ENCODE measurements at places on chromosomes 3 and 15.

- DNase-seq = no peak
Measured at GRCh38 chr3:95341314-95341713, 1278.5 kb downstream of the NSUN3 start.

- peak; percentile 21 for DNase-seq
Measured at GRCh38 chr3:171049861-171050444, 23.4 kb upstream of the SLC2A2 start.

DNA sequence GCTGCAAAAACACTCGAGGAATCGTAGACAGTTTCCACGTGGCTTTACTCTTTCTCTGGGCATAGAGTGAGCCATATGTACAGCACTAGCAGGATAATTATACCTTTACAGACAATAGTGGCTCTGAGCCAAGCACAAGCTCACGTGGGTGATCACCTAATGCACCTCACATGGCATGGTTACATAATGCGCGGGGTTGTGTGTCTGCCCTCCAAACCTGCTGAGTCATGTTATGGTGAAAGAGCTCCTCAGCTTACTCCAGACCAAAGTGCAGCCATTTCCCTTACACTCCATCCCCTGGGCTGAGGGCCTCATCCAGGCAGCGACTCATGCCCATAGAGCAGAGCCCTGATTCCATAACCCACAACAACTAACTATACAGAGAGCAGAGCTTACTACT is 1458.4 kb upstream of the CADM2 start:
- DNase-seq = no peak

DNA sequence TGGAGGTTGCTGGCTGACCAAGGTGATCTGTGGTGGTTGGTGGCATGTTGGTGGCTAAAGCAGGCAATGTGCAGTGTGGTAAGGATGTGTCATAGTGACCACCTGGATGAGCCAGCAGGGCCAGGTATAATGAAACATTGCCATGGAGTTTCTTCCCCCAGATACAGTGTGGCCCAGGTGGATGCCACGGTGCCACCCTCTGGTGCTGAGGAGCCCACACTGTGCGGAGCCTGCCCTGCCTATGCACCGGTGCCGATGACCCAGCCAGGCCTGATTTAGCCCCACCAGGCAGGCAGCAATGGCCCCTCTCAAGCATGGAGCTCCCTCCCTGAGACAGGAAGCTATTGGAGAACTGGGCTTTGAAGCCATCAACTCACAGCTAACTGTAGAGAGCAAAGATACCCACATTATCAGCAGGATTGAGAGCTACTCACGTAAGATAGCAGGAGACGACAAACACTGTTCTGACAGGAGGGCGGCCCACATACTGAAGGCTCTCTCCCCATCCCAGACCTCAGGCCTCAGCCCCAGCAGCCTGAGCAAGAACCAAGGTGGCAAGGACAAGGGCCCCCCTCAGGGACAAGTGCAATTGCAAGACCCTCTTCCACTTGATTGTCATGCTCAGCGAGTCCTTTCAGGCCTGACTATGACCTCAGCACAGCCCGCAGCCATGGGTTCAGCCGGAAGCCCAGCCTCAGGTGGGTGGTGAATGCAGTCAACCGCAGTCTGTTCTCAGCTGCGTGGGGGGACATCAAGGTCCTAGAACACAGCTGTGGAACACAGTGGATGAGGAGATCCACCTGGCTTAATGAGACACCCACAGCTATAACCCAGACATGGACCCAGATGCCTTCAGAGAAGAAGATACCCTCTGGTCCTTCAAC is 82.8 kb upstream of the CDV3 start:
- DNase-seq = peak; percentile 69

DNA sequence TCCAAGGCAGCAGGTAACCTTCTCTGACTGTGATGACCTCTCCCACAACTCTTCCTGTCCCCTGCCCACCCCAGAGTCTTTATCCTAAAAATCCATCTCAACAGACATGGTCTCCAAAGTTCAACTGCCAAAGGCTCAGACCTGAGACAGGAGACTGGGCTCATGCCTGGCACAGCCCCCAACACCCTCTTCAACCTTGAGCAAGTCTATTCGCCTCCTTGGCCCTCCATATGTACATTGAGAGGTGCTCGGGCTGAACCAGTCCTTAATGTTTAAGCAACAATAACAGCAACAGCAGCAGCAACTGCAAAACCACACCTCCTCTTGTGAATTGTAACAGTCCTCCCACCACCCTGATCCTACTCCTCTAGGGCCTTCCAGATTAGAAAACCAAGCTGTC is 9.9 kb downstream of the FAM3D start:
- DNase-seq = no peak

DNA sequence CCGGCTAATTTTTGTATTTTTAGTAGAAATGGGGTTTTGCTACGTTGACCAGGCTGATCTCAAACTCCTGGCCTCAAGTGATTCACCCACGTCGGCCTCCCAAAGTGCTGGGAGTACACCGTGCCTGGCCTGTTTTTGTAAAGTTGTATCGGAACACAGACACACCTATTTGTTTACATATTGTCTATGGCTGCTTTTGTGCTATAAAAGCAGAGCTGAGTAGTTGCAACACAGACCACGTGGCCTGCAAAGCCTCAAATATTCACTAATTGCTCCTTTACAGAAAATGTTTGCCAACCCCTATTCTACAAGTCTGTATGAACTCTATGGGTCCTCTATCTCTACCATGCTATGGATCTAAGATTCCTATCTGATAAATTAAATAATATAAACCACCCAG is 175.5 kb downstream of the CADPS start:
- no peak for DNase-seq

DNA sequence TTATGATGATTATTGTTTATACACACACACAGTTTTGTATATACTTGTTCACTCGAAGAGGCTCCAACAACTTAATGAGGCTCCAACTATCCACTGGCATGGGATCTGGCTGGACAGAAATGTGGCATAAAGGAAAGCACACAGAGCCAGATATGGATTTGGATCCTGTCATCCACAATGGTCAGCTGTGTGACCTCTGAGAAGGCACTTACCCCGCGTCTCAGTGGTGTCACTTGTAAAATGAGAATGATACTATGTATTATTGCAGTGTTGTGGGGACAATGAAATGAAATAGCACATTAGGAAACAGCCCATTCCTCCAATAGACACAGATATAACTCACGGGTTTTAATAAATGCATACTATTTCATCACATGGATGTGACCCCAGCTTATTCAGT is 42.2 kb downstream of the PDZRN3 start:
- DNase-seq = no peak

DNA sequence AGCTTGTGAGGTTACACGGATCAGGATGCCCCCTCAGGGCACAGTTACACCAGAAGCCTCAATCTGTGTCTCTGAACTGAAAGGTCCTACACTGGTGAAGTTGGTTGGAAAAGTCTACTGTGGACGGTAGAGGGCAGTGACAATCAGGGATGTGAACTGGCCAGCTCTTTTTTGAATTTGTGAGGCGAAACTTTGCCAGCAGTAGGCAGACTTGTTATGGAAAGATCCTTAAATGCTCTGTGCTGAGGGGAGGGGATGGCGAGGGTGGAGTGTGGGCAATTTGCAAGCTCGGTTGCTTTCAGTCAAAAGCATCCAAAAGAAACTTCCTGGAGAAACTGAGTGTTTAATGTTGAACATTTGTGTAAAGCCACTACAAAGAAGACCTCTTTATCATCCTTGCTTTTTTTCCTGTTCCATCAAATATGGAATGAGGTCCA is 127.4 kb upstream of the ABHD17C start:
- peak; percentile 7 for DNase-seq

DNA sequence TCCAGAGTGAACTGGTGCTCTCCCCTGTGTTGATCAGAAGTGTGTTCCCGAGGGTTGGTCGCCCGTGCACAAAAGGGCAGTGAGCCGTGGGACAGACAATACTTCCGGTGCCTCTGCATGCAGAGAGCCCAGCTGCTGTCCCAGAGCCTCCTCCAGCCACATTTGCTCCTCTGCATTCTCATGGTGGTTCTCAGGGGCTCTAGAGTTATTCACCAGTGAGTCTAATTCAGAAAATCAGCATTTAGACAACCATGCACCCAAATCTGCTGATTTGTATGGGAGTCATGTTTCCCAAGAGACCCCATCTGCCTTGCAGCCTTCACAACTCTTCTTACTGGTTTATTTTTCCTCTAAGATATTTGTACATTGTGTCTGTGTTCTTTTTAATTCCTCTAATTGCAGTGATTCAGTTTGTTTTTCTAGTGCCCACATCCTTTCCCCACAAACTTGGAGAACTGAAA is 107.0 kb upstream of the SPRED1 start:
- no peak for DNase-seq

DNA sequence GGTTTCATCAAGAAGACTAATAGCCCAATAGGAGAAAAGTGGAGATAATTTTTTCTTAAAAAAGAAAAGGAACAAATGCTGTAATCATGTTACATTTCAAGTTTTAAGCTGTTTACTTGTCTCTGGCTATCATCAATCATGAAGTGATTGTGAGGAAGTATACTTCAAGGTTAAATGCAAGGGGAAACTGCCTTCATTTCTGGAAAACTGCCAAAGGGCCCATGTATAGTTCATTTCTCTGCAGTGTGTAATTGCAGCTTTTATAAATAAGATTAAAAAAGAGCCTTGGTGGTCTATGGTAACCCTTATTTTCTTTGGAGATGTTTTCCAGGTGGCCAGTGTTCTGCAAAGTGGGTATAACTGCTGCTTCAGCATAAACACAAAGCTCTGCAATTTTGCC is 101.9 kb downstream of the GRM7 start:
- no peak for DNase-seq

- peak; percentile 50 for DNase-seq
Measured at GRCh38 chr3:194134231-194134756, 1.7 kb upstream of the HES1 start.

DNA sequence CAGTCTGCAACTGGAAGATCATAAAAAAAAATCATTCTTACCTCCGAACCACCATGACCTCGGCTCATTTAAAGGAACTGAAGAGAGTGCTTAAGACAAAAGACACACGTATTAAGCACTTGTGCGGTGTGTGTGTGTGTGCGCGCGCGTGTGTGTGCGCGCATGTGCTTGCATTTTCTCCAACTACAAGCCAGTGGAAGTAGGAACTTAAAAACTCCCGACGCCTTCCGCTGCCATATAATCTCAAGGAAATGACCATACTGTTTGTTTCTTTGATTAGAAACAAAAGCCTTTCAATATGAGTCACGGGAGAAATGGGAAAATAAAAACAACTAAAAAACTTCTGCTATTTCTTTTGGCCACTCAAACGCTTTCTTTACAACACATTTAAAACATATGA is 32.4 kb downstream of the FRMD4B start:
- no peak for DNase-seq

DNA sequence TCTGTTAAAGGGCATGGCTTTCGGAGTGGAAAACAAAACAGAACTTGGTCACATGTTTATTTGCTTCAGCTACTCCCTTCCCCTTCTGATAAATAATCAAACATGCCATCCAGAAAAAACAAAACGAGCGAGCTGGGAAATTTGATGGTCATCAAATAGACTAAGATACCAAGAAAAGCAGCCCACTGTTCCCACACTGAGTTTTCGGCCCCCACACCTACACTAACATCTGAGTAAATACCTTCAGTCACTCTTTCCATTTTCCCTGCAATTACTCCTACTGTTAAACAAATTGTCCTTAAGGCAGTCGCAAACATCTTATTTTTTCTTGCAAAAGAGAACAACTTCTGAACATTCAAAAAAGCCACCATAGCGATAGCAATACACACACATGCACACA is 454.6 kb downstream of the FOXP1 start:
- peak; percentile 59 for DNase-seq

GRCh38 chr3:63061449-63061848 is 186.2 kb upstream of the CADPS start:
- no peak for DNase-seq

GRCh38 chr3:167031364-167032049 is 348.6 kb downstream of the ZBBX start:
- DNase-seq = no peak

GRCh38 chr3:127289706-127290575 is 2.1 kb upstream of the PRR20G start:
- no peak for DNase-seq

- DNase-seq = peak; percentile 44
Measured at GRCh38 chr15:34241376-34242330, 16.8 kb downstream of the EMC4 start.

DNA sequence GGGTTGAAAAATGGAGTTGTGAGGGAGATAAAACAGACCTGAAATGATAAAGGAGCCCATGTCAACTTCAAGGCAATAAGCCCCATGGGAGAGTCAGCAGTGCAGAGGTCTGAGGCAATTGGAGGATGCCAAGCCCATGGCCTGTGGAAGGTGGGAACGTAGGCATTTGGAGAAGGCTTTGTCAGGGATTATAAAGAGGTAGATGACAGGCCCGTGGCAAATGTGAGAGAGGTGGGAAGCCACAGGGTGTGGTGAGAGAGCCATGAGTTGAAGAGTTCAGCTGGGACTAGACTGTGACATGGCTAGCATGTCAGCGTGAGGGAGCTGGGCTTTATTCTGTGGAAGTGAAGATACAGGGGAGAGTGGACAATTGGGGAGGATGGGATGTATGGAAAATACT is 35.4 kb downstream of the MFSD1 start:
- no peak for DNase-seq

GRCh38 chr15:51075826-51076523 is 18.7 kb downstream of the TNFAIP8L3 start:
- no peak for DNase-seq

GRCh38 chr3:157479464-157480243 is 23.6 kb downstream of the VEPH1 start:
- DNase-seq = no peak

GRCh38 chr3:30012941-30013543 is 593.4 kb upstream of the TGFBR2 start:
- peak; percentile 58 for DNase-seq

GRCh38 chr15:76776480-76776879 is 128.7 kb downstream of the SCAPER start:
- DNase-seq = no peak

DNA sequence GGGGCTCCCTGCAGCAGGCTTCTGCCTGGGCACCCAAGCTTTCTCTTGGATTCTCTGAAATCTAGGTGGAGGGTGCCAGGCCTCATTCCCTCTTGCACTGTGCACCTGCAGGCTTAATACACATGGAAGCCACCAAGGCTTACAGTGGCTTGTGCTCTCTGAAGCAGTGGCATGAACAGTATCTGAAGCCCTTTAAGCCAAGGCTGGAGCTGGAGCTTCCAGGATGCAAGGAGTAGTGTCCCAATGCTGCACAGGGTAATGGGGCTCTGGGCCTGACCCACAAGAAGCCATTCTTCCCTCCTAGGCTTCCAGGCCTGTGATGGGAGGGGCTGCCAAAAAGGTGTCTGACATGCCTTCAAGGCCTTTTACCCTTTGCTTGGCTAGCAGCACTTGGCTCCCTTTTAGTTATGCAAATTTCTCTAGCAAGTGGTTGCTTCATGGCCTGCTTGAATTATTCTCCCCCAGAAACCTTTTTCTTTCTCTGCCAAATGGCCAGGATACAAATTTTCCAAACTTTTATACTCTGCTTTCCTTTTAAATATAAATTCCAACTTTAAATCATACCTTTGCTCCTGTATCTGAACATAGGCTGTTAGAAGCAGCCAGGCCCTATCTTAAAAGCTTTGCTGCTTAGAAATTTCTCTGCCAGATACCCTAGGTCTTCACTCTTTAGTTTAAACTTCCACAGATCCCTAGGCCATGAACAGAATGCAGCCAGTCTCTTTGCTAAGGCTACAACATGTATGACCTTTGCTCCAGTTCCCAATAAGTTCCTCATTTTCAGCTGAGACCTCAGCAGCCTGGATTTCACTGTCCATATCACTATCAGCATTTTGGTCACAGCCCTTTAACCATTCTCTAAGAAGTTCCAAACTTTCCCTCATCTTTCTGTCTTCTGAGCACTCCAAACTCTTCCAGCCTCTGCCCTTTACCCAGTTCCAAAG is 201.1 kb upstream of the LRRFIP2 start:
- DNase-seq = no peak

GRCh38 chr15:85692321-85692720 is 102.4 kb downstream of the KLHL25 start:
- DNase-seq = no peak
